Common myeloid progenitor, CD34-positive (primary cell): ENCODE measurements at places on chromosomes 4 and X.

- no peak for DNase-seq
Observed at GRCh38 chr4:150080337-150080736, 2.1 kb downstream of the DCLK2 start.

GRCh38 chr4:955161-955921 is 18.0 kb downstream of the DGKQ start:
- DNase-seq: no peak

DNA sequence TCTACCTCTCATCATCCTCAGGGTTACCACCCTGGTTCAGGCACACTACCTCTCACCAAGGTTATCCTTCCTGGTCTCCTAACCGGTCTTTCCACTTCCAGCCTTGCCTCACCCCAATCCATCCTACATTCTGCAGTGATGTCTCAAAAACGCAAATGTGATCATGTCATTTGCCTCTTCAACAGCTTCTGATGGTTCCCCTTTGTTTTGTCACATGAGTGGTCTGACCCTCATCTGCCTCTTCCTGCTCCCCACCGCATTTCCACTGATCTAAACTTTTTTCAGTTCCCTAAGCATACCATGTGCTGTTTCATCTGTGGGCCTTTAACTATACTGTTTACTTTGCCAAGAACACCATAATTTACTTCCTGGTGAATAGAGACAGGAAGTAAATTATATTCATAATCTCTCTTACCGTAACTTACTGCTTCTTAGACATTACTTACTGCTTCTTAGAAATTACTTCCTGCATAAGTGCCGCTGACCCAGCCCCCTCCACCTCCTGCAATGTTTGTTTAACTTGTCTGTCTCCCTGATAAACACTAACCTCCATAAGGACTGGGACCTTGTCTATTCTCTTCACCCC is 27.1 kb upstream of the NSUN7 start:
- peak; percentile 87 for DNase-seq

DNA sequence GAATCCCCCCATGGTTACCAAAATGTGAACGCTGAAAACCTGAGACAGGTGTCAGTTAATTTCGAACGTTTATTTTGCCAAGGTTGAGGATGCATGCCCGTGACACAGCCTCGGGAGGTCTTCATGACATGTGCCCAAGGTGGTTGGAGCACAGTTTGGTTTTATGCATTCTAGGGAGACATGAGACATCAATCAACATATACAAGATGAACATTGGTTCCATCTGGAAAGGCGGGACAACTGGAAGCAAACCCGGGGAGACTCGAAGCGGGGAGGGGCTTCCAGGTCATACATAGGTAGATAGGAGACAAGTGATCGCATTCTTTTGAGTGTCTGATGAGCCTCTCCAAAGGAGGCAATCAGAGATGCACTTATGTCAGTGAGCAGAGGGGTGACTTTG is 11.0 kb upstream of the SH3BP2 start:
- no peak for DNase-seq

GRCh38 chr4:109671350-109671749 is 31.9 kb downstream of the CASP6 start:
- DNase-seq: no peak

GRCh38 chr4:25015012-25015411 is 15.7 kb downstream of the LGI2 start:
- DNase-seq: no peak

DNA sequence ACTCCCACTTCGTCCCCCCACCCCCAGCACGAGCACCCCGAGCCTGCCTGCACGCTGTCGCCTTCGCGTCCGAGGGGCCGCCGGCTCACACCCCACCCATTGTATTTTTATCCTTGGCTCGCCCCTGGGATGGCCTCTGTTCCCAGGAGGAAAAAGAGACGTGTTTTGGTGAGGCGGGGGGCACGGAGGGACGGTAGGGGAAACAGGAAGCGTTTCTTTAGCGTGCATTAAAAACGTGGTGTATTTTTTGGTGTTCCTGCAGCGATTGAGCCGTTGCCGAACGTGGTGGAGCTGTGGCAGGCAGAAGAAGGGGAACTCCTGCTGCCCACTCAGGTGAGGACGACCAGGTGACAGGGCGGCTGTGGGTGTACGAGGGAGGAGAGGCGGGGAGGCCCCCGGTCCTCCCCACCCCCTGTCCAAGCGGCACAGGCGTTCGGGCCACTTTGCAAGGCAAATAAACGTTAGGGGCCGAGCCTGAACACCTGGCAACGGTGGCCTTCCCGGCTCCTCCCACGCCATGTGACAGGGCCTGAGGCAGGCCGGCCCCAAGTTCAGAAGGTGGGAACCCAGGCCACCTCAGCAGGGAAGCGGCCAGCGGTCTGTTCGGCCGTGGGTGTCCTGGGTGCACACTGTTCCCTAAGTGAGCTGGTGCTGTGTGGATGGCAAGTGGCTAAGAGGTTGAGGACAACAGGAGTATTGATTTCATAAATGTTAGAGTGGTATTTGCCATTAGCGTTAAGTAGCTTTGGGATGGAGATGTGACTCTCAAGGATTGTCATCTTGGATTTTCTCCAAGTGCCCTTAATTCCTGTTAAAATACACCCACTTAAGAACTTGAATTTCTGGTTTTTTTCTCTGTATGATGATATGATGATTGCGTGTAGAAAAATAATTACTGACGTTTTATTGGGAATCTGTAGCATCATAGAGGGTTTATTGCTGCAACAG is 1.1 kb downstream of the TMEM131L start:
- peak; percentile 52 for DNase-seq

DNA sequence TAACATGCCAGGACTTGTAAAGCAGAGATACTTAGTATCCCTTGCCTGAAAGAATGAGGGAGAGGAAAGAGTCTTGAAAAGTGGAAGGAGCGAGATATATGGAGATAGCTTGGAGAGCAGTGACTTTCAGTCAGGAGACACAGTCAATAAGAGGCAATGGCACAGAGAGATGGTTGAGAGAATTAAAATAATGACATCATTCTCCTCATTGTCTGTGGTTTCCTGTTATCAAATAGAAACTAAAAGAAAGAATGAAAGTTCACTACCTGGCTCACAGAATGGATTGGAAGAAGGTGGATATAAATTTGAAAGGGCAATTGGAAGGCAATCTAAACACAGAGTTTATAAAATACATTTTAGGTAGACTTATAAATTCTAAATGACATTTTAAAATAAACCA is 760.2 kb upstream of the AADAT start:
- DNase-seq: peak; percentile 1

GRCh38 chr4:79865201-79865597 is 207.8 kb downstream of the ANTXR2 start:
- DNase-seq: no peak

GRCh38 chr4:139892973-139893736 is 227.5 kb downstream of the MGST2 start:
- no peak for DNase-seq

GRCh38 chr4:48271626-48272025 is 2.0 kb upstream of the TEC start:
- peak; percentile 26 for DNase-seq

GRCh38 chr4:183136855-183137254 is 37.8 kb downstream of the WWC2 start:
- DNase-seq: no peak

DNA sequence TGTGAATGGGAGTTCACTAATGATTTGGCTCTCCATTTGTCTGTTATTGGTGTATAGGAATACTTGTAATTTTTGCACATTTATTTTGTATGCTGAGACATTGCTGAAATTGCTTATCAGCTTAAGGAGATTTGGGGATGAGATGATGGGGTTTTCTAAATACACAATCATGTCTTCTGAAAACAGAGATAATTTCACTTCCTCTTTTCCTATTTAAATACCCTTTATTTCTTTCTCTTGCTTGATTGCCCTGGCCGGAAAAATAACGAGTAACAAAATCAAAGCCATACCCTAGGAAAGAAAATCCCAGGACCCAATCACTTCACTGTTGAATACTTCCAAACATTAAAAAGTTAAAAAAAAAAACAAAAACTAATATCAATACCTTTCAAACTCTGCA is 67.7 kb upstream of the UGT2B4 start:
- no peak for DNase-seq

- no peak for DNase-seq
Observed at GRCh38 chrX:68532831-68533533, 34.1 kb downstream of the YIPF6 start.

DNA sequence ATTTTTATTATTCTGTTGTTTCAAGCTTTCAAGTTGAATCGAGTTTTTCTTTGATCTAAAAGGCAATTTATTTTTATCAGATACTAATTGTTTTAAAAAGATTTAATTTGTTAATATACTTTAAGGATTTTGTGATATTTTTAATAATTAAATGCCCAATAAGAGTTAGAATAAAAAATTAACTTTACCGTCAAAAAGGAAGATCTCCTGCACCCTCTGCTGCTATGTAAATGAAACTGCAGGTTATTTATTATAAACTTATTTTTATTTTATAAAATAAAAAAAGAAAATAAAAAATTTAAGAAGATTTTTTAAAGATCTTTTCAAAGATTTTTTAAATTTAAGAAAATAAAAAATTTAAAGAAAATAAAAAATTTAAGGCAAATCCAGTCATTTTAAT is 166.1 kb downstream of the CCSER1 start:
- DNase-seq: peak; percentile 28

DNA sequence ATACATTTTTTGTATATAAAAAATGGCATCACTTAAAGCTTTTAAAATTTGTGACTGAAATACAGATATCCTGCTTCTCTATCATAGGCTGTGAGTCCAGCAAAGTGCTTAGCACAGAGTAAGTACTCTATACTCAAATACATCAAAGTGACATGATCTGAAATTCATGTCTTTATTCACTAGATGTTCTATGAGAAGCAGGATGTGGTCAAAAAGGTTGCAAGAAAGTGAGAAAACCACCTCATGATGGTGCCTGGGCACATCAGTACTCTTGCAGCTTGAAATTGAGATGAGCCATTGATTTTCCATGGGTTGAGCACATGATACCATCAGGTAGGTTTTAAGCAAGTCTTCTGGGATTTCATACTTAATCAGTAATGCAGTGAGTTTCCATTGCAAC is 20.4 kb upstream of the SFRP2 start:
- DNase-seq: no peak

DNA sequence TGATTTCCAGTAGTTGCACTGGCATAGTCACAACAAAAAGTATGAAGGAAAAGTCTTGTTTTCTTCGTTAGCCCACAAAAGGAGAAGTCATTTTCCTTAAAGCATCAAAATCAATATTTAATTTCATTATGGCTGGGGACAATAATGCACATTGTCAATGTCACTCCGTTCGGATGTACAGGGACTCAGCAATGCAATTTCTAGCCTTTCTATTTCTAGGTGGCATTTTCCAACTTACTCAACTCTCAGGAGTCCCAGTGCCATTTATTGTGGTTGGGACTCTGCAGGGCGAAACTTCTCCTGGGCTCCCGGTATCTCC is 99.6 kb downstream of the CEP135 start:
- DNase-seq: no peak

DNA sequence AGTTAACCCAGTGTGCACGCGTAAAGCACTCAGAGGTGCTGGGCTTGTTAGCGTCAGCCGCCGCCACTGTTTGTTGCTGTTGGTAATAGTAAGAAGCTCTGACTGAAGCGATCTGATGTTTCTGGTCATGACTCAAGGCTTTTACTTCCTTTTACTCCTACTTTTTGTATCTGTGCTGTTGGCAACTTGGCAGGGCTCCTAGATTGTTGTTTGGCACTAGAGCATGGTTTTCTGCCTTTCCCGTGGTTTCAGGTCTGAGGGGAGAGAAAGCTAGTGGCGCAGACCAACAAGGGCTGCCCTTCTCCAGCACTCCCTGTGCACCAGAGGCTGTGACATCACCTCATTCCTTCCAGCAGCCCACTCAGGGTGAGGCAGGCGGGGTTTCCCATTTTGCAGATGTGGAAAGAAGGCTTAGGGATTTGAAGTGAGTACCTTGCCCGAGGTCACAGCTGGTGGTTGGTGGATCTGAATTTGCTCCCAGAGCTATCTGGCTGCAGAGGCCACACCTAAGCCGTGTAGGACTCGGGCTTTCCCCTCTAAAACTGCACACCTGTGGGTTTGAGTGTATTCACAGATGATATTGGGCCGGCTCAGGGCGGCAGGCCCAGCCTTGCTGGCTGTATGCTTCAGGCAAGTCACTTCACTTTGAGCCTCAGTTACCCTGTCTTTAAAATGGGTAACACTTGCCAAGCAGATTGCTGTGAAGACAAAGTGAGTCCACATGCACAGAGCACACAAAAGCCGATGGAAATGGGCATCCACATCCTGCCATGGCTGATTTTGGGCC is 51.2 kb upstream of the TADA2B start:
- DNase-seq: peak; percentile 64
